ENCODE measurements at places on chromosomes 2 and 18.

DNA sequence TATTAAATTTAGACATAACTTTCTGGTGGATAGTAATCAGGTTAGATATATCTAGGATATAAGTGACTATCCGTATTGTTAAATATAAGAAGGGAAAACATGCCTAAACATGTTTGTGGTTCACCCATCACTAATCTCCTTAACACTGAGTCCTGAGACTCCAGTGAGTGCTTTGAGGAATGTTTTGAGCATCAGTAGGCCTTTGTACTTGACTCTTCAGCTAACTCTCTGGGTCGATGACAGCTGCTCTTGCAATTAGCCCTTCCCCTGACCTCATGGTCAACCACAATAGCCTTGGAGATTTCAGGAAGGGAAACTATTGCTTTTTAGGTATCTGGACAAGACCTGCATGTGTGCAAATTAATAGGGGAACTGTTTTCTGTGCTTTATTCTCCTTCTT, 716.8 kb downstream of the EPHA4 start:
- DNase-seq, result no peak

- DNase-seq, result no peak
These were observed 105.3 kb upstream of the FAM98A start for GRCh38 chr2:33704406-33704855.

DNA sequence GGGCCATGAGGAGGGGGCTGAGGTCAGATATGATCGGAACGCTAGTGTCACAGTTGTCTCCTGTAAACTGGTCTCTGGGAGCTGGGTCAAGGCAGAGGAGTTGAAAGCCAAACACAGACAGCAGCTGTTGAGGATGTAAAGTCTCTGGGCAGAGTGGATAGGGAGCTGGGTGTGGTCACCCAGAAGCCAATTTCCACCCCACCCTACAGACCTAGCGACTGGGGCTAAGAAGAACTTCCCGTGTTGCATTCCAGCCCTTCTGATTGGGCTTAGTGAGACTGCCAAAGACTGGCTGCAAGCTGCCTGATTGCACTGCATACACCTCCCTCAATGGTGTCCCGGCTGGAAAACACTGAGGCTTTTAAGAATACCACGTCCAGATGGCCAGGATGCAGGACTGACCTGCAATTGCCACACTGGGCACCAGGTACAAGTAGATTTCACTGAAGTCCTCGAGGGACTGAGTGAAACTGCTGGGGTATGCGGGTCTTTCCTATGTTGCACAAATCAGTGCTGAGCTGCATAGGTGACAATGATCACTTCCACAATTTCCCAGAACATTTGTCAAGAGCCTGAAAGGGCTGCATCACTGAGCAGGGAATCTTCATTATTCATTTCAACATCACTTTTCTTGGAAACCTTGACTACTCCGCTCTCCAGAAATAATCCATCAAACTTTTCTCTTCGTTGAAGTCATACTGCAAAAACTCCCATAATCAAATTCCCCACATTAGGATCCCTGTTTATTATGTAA, 43.1 kb upstream of the EML4 start:
- DNase-seq, result no peak

- DNase-seq, result no peak
These were observed 78.2 kb downstream of the PTGR3 start for GRCh38 chr18:75130591-75131328.

- no peak for DNase-seq
These were observed 610.2 kb downstream of the ZEB2 start for GRCh38 chr2:143909577-143910353.

DNA sequence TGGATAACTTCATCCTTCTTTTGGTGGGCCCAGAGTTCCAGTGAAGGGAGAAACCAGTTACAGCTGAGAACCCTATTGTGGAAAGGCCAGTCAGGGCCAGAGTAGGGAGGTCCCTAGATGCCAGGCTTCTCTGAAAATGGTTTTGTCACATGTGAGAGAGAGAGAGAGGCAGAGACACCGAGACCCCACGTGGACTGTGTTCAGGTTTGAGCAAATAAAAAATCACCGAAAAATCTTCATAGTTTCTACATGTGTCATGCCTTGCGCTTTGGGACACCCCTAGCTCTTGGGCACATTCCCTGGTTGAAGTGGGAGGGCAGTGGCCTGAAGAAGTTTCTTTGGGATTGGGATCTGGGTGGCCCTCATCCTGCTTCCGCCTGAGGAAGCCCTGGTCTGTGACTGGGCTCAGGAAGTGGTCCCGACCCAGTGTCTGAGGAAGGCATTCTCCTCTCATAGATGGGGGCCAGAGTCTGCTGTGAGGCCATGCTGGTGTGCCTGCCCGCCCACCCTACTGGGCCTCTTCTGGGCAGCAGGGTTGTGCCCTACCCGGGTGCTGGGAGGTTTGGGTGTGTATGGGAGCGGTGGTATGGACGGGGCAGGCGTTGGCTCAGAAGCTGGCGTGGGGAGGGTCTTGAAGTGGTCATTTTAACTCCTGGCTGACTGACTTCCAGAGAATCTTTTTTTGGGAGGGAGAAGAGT, 16.1 kb downstream of the NCK2 start:
- no peak for DNase-seq
